ENCODE measurements at places on chromosomes 5 and 9. TPM values are rescaled to one million over a fixed set of nuclear protein-coding genes. Genes with fewer than 3 reads are reported as not detected.

IFNB1 gene
- not detected for polyA plus RNA-seq

GRCh38 chr9:118183576-118183975, 479.4 kb downstream of the TLR4 start:
- no peak for DNase-seq

ACTBL2 gene
- not detected for polyA plus RNA-seq

- DNase-seq = peak; percentile 76
Measured at GRCh38 chr9:133160742-133161546, 2.8 kb downstream of the GBGT1 start.

GRCh38 chr5:171421331-171422262, 2.1 kb downstream of the FGF18 start:
- DNase-seq = no peak

- DNase-seq = no peak
Measured at GRCh38 chr5:136636001-136636400, 270.7 kb upstream of the TRPC7 start.

IFNA13 gene
- polyA plus RNA-seq = not detected

- no peak for DNase-seq
Measured at GRCh38 chr5:102226321-102226720, 69.8 kb downstream of the SLCO4C1 start.

DNA sequence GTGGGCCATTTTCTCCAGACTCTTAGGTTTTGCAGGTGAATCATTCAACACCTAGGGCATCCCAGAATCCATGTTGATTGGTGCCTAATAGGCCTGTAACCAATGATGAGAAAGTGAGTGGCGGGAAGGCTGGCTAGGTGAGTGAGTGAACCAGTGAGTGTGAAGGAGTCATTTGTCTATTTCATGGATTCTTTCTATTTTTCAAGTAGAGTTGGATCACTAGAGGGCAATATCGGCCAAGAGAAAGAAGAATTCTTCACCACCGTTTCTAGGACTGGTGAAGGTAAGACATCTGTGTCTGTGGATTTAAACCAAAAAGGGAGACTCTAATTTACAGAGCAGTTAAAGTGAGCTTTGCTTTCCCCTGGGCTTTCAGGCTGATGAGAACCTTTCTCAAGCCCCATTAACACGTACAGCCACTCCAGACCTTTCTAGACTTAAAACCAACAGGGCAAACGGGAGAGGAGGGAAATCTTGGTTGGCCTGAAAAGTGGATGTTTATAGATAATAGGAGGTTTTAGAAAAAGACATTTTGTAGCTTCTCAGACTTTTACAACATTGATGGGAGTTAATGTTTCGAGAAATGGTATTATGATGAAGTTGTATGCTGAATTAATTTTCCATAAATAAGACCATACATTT, 114.3 kb upstream of the IL12B start:
- no peak for DNase-seq

- no peak for DNase-seq
Measured at GRCh38 chr5:127957183-127957582, 126.4 kb upstream of the SLC12A2 start.

INSL4 gene
- polyA plus RNA-seq = not detected

RARS1 gene
- 44.9 TPM for polyA plus RNA-seq

PCDHGB3 gene
- 0.82 TPM for polyA plus RNA-seq

PPP2CA gene
- polyA plus RNA-seq = 66.2 TPM

GRCh38 chr5:95262933-95263660, 21.8 kb downstream of the MCTP1 start:
- DNase-seq = no peak

PCDHAC2 gene
- polyA plus RNA-seq = 0.25 TPM

GRCh38 chr5:60672693-60673264, 27.2 kb downstream of the DEPDC1B start:
- DNase-seq = no peak

SOWAHA gene
- polyA plus RNA-seq = 0.41 TPM

- no peak for DNase-seq
Measured at GRCh38 chr5:138605254-138605972, 30.2 kb upstream of the HSPA9 start.

GRCh38 chr9:84597131-84597530, 72.4 kb upstream of the NTRK2 start:
- DNase-seq = no peak

- no peak for DNase-seq
Measured at GRCh38 chr5:24642022-24642421, 2.8 kb downstream of the CDH10 start.

DNA sequence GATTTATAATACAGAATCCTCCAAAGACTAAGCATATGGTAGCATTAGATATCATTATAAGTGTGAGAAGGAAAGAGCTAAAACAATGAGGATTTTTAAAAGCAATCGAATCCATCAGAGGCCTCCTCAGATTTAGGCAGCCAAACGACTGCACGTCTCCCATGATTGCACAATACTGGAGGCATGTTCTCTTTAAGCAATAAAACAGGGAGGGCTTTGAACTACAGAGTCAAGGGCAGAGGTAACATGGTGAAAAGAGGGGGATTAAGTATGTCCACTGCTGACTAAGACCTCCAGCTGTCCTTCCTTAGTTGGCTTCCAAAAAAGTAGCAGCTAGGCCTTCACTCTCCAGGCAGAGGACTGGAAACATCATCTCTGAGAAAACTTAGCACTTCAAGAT, 298.7 kb upstream of the RGMB start:
- DNase-seq = no peak

- peak; percentile 80 for DNase-seq
Measured at GRCh38 chr9:129584136-129584535, 36.8 kb downstream of the C9orf50 start.

ARL14EPL gene
- polyA plus RNA-seq = not detected

GRCh38 chr5:126645132-126645531, 44.4 kb downstream of the PHAX start:
- no peak for DNase-seq

GRCh38 chr5:179821298-179822058, 773 bp downstream of the SQSTM1 start:
- peak; percentile 98 for DNase-seq

DNA sequence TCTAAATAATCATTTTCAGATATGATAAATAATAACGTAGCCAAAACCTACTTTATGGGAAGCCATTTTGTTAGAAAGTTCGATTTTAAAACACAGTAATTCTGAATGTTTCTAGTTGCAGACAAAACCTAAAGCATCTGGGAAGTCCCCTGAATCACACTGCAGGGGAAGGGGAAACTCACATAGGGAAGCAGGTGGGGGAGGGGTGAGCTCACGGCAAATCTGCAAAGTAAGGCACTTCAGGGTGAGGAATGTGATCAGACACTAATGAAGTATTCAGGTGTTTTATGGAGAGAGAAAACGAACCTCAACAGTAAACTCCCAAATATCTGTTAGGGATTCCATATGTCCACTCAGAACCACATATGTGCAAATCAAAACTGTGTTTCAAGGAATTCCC, 70.7 kb downstream of the EPB41L4A start:
- no peak for DNase-seq

PCDHB15 gene
- 4.4 TPM for polyA plus RNA-seq

OSTF1 gene
- polyA plus RNA-seq = 24.8 TPM

DNA sequence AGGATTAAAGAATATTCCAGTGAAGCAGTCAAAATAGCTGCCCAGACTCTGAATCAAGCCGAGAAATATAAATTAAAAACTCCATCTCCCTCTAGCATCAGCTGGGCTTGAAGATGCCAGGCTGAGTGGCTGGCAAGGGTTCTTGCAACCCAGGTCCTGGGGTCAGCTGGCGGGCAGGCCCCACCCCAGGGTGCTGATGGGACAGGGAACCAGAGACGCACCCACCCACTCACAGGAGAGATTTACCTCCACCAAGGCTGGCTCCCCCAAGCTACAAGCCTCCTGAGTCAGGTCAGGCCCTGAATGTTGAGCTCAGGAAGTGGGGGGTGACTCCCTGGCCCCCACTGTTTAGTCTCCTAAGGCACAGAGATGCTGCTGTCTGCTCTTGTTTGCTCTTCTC, 83.9 kb upstream of the HSPA9 start:
- no peak for DNase-seq

DNA sequence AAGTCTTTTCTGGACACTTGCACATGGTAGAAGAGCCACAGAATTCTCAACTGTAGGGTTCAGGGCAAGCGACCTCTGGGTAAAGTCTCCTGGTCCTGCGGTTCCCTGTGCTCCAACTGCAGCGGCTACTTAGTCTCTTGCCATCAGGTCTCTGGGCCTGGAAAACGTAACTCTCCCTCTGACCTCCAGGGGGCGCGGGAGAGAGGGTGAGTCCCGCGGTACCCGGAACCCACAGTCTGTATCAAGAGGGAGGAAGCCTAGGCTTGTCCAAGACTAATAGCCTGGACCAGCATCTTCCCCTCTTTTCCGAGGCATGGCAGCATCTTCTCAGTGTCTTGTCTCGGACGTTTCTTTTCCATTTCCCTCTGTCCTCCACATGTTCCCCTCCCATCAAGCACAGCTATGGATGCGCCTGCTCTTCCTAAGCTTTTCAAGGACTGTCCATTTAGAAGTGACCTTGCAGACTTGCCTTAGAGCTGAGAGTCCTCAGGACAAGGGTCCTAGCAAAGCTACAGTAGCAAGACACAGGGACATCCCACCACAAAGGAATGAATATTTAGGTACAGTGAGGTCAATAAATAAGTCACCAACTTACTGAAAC, 59.3 kb downstream of the FSTL4 start:
- DNase-seq = peak; percentile 60

DNA sequence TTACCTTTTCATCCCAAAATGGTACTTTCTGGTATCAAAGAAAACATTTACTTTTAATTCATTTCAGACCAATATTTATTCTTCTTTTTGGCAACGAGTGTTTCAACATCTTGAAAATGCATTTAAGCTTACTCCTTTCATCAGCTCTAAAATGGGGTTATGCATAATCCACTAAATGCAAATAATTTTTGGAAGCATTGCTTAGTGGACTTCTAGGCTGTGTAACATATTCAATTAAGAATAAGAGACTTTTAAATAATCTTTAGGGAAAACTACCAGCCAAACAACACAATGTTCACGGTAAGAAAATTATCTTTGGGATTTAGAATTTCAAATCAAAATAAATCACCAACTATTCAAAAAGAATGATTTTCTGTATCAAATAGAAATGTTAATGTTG, 118.2 kb downstream of the ADAMTS6 start:
- DNase-seq = no peak

DNA sequence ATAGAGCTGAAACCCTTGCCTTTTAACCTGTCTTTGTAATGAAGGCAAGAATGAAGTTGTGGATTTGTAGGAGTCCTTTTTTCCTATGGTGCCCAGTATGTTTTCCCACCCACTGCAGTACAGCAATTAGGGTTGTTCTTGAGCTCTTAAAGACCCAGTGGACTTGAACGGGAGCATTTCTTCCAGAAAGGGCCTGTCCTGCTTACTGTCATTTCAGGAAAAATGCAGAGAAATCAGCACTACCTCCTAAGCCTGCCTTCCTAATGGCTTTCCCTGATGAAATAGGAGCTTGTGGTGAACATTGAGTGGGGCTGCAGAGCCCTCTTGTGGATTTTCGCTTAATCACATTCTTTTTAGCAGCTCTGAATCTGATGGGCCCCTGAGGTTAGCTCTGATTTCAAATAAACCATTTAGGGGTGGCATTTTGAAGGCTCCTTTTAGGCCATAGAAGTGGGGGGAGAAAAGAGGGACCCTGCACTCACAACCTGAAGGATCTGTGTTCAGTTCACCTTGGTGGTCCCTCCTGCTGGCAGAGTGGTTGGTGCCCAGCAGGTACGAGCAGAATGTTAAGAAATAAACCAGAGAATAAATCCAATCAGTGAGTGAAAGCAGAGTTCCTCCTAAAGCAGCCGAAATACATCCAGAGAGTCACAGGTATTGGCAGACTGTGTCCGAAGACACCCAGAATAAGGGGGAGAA, 188.0 kb upstream of the KLF9 start:
- no peak for DNase-seq

DNA sequence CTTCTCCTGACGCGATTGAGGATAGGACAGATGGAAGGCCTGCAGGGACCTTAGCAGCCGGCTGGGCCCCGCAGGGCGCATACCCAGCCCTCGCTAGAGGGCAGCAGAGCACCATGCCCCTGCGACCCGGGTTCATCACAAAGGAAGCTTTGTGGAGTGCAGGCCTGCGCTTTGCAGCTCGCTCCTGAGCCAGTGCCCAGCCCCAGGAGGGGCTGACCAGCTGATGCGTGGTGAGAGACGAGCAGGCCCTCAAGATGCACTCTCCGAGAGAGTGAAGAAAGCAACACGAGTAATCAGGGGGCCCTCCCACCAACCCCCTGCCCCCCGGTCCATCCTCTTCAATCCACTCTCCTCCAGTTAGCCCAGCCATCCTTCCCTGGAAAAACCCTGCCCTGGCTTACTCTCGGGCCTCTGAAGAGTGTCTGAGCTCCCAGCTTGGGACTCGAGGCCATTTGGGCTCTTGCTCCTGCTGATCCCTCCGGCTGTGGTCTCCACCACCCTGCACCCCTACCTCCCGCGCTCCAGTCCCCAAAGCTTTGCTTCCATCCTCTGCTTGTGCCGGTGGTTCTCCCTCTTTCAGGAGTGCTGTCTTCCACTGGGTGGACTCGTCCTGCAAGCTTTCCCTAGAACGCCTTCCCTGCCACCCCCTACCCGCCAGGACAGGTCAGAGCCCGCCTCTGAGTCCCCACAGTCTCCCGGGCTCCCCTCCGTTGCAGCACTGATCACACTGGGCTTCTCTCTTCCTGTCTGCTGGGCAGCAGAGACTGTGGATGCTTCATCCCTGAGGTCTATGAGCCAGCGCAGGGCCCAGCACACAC, 9.1 kb upstream of the KIF12 start:
- peak; percentile 93 for DNase-seq

DNA sequence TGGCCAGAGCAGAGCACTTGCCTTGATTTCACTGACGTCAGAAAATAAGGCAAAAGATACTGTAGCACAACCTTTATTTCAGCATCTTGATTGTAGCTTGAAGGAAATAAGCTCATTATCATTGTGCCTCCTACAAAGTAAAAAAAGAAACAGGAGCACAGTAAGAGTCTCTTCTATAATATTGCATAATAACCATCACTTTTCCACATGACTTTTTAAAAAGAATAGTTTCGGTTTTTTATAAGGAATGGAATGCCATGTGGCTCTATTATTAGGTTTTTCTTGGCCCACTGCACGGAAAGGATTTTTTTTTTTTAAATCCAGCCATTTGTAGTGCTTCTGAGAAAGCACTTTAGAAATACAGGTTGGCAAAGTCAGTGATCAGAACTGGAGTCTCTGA, 655.3 kb downstream of the LRRC70 start:
- no peak for DNase-seq

MSX2 gene
- polyA plus RNA-seq = 0.82 TPM

DNA sequence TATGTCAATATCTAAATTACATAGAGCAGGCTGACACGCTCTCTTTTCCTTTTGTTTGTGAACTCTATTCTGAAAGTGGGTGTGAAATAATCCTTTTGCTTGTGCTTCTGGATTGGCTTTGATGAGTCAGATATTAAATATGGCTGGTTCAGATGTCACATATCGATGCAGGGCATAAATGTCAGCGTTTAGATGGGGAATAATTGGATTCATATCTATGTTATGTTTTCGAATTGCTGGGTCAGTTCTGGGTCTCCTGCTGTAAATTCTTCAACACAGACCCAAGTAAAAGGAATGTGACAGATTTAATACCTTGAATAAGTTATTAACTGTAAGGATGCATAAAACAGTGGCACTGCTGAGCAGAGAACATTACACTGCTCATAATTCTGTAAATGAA, 118.7 kb upstream of the SNX2 start:
- no peak for DNase-seq

GRCh38 chr5:64818245-64818644, 49.5 kb downstream of the CWC27 start:
- DNase-seq = no peak

ALDOB gene
- 1,178 TPM for polyA plus RNA-seq

- DNase-seq = no peak
Measured at GRCh38 chr9:7394002-7394774, 405.4 kb downstream of the DMAC1 start.

- no peak for DNase-seq
Measured at GRCh38 chr9:130307667-130307943, 42.0 kb downstream of the HMCN2 start.

Data from aorta (tissue), 5 donors.